ENCODE measurements at places on chromosomes 3 and 15. TPM values are rescaled to one million over a fixed set of nuclear protein-coding genes. Genes with fewer than 3 reads are reported as not detected.
A peak's percentile ranks its signal among the peaks of the same experiment; 100 is the strongest.

- DNase-seq = peak; percentile 83
Observed at GRCh38 chr15:43329217-43329959, 985 bp downstream of the LCMT2 start.

DNA sequence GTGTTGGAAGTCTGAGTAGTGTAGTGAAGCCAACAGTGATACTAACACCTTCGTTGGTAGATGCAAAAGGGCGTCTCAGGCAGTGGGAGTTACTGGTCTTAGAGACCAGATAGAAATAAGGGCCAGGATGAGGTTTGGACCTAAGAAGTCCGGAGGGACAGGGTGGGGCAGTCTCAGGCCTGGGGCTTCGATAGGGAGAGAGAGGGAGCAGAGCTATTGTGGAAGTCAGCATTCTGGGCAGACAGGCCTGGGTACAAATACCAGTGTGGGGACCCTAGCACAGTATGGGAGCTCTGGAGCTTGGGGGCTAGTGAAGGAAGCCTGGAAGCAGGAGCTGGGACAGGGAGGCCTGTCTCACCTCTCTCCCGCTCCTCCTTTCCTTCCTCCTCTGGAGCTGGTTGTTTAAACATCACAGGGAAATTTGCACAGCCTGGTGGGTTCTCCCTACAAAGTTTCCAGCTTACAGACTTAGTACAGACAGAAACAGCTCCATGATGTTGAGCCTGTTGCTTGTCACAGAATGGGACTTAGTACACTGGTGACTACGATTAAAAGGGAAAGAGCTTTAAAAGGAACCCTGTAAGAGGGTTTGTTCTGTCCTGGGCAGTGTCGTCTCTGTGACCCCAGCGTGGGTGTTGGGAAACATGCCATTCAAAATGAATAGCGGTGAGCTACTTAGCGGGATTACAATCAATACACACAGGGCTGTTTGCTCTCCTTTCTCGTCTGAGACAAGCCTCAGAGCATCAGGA lies 76.4 kb upstream of the TNFAIP8L3 start:
- DNase-seq = no peak

DNA sequence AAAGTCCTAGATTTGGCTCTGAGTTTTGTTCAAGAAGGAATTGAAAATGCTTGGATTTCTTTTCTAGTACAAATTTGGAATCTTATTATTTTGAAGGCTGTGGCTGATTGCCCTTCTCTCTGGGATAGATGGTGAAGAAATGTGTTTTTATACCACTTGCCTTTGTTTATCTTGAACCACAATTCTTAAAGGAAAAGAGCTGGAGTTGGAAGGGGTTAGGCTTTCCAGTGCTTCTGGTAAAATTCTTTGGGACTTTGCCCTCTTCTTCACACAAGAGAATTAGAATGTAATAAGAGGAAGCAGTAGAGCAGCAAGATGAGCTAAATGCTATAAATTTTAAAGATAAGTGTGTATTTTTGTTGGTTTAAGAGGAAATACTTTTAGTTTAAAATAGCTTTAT lies 65.8 kb downstream of the COL6A5 start:
- DNase-seq = no peak

- DNase-seq = no peak
Observed at GRCh38 chr3:171867981-171868380, 24.8 kb downstream of the TMEM212 start.

- DNase-seq = no peak
Observed at GRCh38 chr15:63029676-63030075, 12.9 kb upstream of the TPM1 start.

DNA sequence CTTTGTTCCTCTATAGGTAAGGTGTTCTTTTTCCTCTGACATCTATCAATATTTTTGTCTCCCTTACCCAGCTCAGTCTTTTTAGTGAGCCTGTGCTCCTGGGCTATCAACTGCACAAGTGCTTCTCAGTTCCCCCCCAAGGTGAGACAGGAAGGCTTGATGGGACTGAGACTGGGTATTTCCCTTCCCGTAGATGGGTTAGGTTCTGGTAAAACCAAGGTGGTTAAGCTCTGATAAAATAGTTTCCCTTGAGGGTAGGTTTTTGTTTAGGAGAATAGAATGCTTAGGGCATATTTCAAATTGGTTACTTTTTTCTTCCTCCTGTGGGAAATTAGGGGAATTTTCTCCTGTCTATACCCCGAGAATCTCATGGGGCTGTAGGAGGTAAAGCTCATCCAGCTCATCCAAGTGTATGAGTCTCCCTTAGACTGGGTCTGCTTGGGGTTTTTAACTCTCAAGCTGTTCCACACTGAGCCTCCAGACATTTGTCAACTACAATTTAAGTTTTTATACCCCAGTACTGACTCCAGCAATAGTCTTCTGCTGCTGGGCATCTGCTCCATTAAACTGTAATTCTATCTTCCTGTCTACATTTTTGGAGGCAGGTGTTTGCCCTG lies 44.9 kb downstream of the OXSR1 start:
- no peak for DNase-seq

GRCh38 chr15:39649757-39650156 lies 68.9 kb downstream of the THBS1 start:
- no peak for DNase-seq

- DNase-seq = no peak
Observed at GRCh38 chr3:194592798-194593752, 40.1 kb downstream of the TMEM44 start.

DNA sequence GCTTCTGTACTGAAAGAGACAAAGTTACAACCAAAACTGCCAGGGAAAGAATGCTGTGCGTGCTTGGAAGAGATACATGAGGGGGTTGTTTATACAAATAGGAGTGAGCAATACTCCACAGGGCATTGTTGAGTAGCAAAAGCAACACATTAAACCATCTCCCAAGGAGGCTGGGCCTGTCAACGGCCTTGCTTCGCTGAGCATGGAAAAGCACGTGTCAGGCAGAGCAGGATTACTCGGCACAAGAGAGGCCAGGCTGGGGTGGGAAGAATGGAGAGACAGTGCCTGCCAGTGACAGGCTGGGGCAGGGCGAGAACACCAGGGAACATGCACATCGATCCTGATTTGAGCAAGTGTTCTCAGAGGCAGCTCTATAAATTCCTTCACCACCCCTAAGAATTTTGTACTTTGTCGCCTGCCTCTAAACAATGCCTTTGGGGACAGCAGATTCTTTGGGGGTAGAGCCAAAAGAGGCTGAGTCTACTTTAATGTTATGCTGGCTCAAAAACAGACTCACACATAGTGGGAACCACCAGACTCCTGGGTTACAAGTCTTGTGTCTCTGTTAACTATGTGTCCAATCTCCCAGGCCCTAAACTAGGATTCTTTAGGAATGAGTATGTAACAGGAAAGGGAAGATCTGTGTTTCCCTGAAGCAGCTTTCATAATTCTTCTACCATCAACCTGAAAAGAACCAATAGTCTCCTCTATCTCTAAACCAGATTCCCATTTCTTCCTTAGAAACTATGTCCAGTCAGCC lies 67.2 kb downstream of the LIPC start:
- DNase-seq = no peak

GRCh38 chr3:150885535-150885934 lies 19.7 kb downstream of the MINDY4B start:
- DNase-seq = no peak

GRCh38 chr3:171056528-171056927 lies 30.0 kb upstream of the SLC2A2 start:
- DNase-seq = no peak

DNA sequence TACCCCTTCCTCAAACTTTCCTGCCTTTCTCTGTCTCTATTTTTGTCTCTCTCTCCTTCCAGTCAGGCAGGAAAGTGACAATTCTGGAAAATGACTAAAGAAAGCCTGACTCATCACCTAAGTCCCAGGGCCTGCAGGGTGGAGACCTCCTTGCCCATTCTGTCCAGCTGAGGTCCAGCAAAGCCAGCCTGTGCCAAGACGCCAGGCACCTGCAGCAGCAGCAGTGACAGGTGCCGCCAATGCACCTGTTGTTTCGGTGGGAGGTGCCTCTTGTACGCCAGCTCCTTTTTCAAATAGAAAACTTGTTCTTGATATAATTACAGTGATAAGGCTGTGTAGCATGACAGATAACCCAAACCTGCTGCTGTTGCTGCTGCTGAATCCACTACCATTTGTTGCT lies 501.3 kb downstream of the NTRK3 start:
- DNase-seq = no peak

DNA sequence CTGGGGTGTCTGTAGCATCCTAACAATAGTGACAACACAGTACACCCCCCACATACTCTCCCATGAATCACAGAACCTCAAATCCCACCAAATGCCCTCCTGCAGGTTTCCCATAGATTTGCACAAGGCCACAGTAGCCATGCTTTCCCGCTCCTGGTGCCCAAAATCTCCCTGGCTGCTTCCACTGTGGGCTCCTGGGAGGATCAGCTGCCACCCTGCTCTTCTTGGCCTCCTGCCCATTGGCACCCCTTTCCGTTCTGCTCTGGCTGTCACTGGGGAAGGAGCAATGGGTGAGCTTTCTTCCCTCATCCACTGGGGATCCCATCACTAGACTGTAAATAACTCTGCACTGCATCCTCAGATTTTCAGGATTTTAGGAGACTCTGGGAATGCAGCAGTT lies 92.1 kb upstream of the SLC24A5 start:
- DNase-seq = no peak

DNA sequence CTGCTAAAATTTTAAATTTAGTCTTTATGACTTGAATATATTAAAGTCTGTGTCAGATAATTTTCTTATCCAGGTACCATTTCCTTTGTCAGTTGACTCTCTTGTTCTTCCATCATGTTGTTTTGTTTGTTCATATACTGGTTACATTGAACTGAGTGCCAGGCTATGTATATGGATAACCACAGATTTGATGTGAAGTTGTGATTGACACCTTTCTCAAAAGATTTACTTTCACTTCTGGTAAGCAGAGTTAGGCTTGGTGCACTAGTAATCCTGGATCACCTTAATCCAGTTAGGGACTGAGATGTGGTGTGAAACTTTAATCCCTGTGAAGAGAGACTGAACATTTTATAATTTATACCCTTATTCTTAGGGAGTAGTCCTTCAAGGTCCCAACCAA lies 99.4 kb downstream of the ADAM10 start:
- DNase-seq = no peak

- no peak for DNase-seq
Observed at GRCh38 chr3:18870642-18871041, 277.7 kb upstream of the KCNH8 start.

DNA sequence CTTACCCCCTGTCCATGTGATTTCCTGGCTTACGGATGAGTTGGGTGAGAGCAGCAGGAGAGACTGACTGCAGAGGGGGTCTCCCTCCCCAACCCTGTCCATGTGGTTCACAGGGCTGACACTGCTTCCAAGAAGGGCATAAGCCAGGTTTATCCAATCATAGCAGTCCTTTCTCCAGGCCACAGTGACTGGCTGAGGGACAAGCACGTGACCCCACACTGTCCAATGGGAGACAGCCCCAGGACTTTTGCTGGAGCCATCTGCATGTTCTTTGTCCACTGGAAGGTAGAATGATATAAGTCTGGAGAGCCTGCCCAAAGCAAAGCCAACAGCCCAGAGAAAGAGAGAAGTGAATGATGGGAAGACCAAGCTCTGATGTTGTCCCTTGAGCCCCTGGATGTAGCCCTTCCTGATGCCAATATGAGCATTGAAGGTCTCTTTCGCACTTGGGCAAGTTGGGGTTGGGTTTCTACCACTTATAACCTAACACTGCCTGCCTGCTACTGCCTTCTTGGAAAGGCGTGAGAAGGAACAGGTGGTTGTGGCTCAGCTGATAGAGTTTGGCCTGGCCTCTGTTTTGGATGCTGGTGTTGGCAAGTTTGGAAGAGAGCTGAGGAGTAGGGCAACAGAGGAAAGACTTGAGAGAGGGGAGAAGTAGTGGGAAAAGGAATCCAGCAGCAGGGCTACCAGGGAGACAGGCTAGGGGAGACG lies 41.3 kb upstream of the GRIP2 start:
- DNase-seq = no peak

DNA sequence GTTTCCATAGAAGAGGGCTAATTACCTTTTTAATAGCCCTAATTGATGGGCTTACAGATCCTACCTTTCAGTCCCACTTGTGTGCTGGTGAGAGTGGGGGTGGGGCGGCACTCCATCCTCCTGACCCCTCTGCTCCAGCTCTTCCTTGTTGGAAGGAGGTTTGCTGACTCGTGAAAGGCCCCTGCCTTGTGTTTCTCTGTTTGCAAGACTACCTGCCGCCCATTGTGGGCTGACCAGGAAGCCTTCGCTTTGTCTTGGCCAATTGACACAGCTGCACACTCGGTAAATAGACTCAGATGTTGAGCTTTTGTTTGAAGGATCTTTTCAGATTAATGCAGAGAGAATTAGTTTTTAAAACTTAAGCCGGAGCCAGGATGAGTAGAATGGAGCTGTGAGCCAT lies 197.3 kb upstream of the HES1 start:
- DNase-seq = no peak

GRCh38 chr3:62571916-62572315 lies 198.6 kb upstream of the FEZF2 start:
- no peak for DNase-seq

DNA sequence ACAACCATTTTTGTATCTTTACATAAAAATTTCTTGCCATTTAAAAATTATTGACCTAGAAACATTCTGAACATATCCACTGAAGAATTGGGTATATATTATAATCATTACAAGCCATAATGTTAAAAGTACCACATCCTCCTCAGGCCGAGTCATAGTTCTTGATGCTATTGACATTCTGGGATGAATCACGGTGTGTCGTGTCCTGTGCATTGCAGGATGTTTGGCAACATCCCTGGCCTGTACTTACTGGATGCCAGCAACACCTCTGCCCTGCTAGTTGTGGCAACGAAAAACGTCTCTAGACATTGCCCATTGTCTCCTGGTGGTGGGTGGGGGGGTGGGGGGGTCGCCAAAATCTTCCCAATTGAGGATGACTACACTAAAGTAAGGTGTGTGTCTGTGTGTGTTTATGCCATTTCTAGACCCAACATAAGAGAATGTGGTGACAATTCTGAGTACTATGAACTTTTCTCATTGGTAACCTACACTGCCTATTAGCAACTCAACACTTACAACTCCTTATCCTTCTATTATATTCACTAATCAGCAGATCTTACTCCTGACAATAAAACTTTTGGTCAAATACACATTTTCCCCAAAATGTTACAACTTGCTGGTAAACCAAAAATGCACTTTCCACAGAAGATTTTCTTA lies 471.6 kb downstream of the FOXP1 start:
- no peak for DNase-seq

DNA sequence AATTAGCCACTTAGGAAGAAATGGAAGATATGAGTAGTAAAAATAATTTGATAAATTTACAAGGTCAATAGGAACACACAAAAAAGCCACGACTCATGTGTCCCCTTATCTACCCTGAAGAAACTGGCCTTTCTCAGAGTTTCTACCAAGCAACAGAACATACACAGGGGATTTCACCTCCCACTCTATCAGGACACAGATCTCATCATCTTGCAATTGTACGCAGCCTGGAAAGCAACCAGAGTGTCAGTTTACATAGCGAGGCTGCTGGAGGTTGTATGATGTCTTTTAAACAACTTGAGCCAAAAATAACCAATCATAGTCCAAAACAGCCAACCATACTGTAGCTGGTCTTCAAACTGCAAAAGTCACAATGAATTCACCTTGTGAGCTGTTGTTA lies 19.7 kb upstream of the LMOD3 start:
- no peak for DNase-seq

- DNase-seq = no peak
Observed at GRCh38 chr3:10766049-10766705, 49.9 kb upstream of the SLC6A11 start.

Gene SLC38A3
- total RNA-seq = 0.37 TPM

Gene LRRN1
- 0.65 TPM for total RNA-seq

Gene SEMA5B
- 0.93 TPM for total RNA-seq

Gene LHFPL4
- total RNA-seq = not detected

Gene MAGI1
- total RNA-seq = 31.5 TPM

Gene FURIN
- 52.0 TPM for total RNA-seq

Gene SERPINI1
- 8.6 TPM for total RNA-seq

Gene DUOXA1
- 5.3 TPM for total RNA-seq

Gene PLA2G4D
- not detected for total RNA-seq

Gene THBS1
- total RNA-seq = 1,947 TPM

Gene PROS1
- total RNA-seq = 61.4 TPM

Data from posterior vena cava (tissue), 2 donors.